Activated CD8-positive, alpha-beta T cell treated with anti-CD3 and anti-CD28 coated beads, Interleukin-2, amount 10 ng/mL, durations not matched to agents 7 days and 5 days (primary cell): ENCODE measurements at places on chromosomes 7 and 10. TPM values are rescaled to one million over a fixed set of nuclear protein-coding genes. Genes with fewer than 3 reads are reported as not detected.

Gene INSYN2A
- not detected for total RNA-seq

Gene CDHR3
- total RNA-seq: 0.31 TPM

Gene SLC26A5
- total RNA-seq: not detected

Gene HMX3
- total RNA-seq: not detected

Gene MRLN
- not detected for total RNA-seq

Gene PAPOLB
- total RNA-seq: not detected

Gene CYP2C19
- total RNA-seq: not detected

Gene CPA5
- 0.31 TPM for total RNA-seq

Gene C7orf33
- total RNA-seq: not detected

Gene SYT15
- total RNA-seq: 1.0 TPM
